ENCODE measurements at places on chromosomes 6 and 20. TPM values are rescaled to one million over a fixed set of nuclear protein-coding genes. Genes with fewer than 3 reads are reported as not detected.
A peak's percentile ranks its signal among the peaks of the same experiment; 100 is the strongest.

Gene MUCL3
- total RNA-seq, result not detected

Gene GSTA1
- not detected for total RNA-seq

DNA sequence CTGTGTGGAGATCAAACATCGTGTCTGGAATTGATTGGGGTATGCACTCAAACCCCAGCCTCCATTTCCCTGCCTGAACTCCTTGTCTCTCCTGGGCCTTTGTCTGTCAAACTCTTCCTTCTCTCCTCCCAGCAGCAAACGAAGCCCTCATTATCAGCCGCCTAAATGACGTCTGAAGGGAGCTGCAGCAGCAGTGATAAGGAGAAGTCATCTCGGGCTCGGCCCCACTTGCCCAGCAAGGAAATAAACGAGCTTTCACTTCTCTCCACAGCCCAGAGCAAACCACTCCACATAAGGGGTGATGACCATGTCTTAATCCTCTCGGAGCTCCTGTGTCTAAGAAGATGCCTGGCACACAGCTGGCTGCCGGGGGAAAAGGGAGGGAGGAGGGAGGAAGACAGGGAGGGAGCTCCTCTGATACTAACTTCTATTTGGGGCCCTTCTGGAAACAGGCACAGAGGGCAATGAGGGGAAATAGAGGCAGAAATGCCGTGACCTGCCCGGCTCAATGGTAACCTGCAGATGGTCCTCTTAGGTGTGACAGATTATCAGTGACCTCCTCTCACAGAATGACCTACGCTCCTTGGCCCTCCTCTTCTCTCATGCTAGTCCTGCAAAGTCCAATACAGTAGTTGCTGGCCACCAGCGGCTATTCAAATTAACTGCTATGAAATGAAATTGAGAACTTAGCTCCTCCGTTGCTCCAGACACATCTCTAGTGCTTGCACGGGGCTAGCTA lies 100.4 kb downstream of the PXDC1 start:
- no peaks in the 10 kb centered on the region for H3K4me1 ChIP-seq
- no peak overlapping the region for H3K4me3 ChIP-seq
- H3K27me3 ChIP-seq, result peaks cover 2% of the 10 kb centered on the region
- no peaks in the 10 kb centered on the region for H3K36me3 ChIP-seq
- H3K27ac ChIP-seq, result no peak overlapping the region

- H3K27ac ChIP-seq, result peak overlapping the region; percentile 28
- peaks cover 16% of the 10 kb centered on the region for H3K4me1 ChIP-seq
- DNase-seq, result no peak
- H3K27me3 ChIP-seq, result no peaks in the 10 kb centered on the region
- H3K4me3 ChIP-seq, result no peak overlapping the region
Observed at GRCh38 chr6:137951064-137951597, 84.1 kb downstream of the TNFAIP3 start.

All from activated CD8-positive, alpha-beta T cell treated with anti-CD3 and anti-CD28 coated beads for 36 hours (primary cell).